Stomach (tissue), 19 donors: ENCODE measurements at places on chromosomes 4 and X. TPM values are rescaled to one million over a fixed set of nuclear protein-coding genes. Genes with fewer than 3 reads are reported as not detected.

GAB1 gene
- polyA plus RNA-seq: 4.8 TPM

MAML3 gene
- 2.2 TPM for polyA plus RNA-seq

STS gene
- polyA plus RNA-seq: 5.4 TPM

FGFBP1 gene
- 0.61 TPM for polyA plus RNA-seq

HTN1 gene
- not detected for polyA plus RNA-seq

AR gene
- 0.55 TPM for polyA plus RNA-seq

DCAF4L1 gene
- not detected for polyA plus RNA-seq

SLC6A14 gene
- polyA plus RNA-seq: 0.15 TPM
